Activated naive CD8-positive, alpha-beta T cell treated with anti-CD3 and anti-CD28 coated beads, Interleukin-2, amount 10 ng/mL, durations not matched to agents 7 days and 5 days (primary cell): ENCODE measurements at places on chromosomes 11 and 22. TPM values are rescaled to one million over a fixed set of nuclear protein-coding genes. Genes with fewer than 3 reads are reported as not detected.
A peak's percentile ranks its signal among the peaks of the same experiment; 100 is the strongest.

DNA sequence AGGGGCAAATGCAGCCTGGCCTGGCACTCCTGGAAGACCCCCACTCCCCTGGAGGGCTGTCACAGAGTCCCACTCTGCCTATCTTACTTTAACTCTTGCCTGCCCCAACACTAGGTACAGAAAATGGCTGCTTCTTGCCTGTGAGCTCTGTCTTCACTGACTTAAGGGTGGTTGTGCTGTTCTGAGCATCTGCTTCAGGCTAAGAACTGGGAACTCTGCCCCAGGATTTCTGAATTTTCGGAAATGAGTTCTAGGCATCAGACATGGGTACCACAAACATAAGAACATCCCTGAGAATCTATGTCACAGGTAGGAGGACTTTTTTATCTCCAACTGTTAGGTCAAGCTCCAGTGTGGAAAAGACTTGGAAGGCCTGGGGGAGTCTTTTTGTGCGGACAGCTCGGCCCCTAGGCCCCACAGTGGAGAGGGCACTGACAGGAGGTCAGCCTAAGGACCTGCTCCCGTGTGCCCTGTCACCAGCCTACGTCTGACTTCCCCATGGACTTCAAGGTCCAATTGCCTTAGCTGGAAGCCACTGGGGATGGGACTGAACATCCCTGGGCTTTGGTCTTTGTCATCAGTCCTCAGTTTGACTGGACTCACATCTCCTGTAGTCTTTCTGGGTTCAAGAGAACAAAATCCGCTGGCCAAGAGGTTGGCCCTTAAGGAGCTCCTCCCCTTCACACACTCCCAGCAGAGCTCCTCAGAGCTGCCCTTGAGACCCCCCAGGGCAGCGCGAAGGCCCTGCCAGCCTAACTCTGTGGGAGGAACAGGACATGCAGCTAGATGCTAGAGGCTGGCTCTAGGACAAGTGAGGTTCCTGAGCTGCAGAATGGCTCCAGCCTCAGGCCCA lies 31.9 kb downstream of the PPP2R1B start:
- H3K36me3 ChIP-seq: peaks cover 3% of the 10 kb centered on the region
- H3K4me3 ChIP-seq: no peak overlapping the region

DNA sequence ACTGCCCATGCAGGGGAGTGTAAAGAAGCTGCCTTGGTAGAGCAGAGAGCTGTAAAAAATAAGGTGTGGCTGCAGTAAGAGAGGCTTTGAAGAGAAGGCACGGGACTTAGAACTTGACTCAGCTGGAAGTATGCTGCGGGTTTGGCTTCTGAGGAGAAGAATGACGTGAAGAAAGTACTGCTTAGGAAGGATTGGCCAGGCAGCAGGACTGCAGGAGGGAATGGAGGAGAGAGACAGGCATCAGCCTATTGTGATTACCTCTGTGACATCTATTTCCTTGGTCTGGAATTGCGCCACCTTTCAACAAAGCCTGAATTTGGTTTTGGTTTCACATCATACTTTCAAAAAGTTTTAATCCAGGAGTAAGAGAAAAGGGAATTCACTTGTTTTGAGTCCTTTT lies 22.5 kb downstream of the PRRG4 start:
- no peaks in the 10 kb centered on the region for H3K36me3 ChIP-seq
- H3K27ac ChIP-seq: no peak overlapping the region
- DNase-seq: no peak
- no peak overlapping the region for H3K4me3 ChIP-seq
- peaks cover 4% of the 10 kb centered on the region for H3K4me1 ChIP-seq

GRCh38 chr11:57354699-57355098 lies 16.5 kb downstream of the P2RX3 start:
- H3K4me1 ChIP-seq: peaks cover 1% of the 10 kb centered on the region
- no peaks in the 10 kb centered on the region for H3K36me3 ChIP-seq
- no peak overlapping the region for H3K27ac ChIP-seq
- H3K4me3 ChIP-seq: no peak overlapping the region
- no peak for DNase-seq
- H3K27me3 ChIP-seq: peaks cover 14% of the 10 kb centered on the region

- no peaks in the 10 kb centered on the region for H3K36me3 ChIP-seq
- H3K27ac ChIP-seq: no peak overlapping the region
- H3K27me3 ChIP-seq: peaks cover 10% of the 10 kb centered on the region
- H3K4me1 ChIP-seq: peaks cover 9% of the 10 kb centered on the region
- no peak overlapping the region for H3K4me3 ChIP-seq
- no peak for DNase-seq
Measured at GRCh38 chr22:39621826-39622225, 51.3 kb downstream of the CACNA1I start.

DNA sequence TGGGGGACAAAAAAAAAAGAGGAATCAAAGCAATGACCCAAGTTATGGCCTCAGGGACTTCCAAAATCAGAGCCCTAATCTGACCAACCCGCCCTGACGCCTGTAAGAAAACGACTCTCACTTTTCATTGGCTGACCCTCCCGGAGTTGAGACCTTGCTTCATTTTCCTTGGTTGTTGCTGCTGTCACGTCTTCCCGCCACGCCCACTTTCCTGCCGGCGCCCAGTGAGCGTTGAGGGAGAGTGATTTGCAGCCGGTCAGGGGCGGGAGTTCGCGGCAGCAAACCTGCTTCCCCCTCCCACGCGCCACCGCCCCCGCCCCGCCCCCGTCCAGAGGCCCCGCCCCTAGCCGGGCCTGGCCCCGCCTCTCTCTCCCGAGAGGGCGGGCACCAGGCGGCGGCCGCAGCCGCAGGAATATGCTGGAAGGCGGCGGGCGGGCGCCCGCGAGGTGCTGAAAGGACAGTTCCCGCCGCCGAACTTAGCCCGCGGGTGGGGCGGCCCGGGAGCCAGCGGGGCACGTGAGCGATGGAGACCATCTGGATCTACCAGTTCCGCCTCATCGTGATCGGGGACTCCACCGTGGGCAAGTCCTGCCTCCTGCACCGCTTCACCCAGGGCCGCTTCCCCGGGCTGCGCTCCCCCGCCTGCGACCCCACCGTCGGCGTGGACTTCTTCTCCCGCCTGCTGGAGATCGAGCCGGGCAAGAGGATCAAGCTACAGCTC lies at the start of gene RAB39A:
TSS of gene RAB39A (plus strand) at position 403 of the 721 bp plus-strand sequence. CDS start at position 524, 121 bp downstream.
- H3K27me3 ChIP-seq: peaks cover 31% of the 10 kb centered on the region
- DNase-seq: peak; percentile 81
- peak within 1 kb of the TSS; percentile 77 for H3K4me3 ChIP-seq
- peaks cover 1% of the 10 kb centered on the region for H3K4me1 ChIP-seq

The BIK gene
- total RNA-seq: 1.8 TPM

DNA sequence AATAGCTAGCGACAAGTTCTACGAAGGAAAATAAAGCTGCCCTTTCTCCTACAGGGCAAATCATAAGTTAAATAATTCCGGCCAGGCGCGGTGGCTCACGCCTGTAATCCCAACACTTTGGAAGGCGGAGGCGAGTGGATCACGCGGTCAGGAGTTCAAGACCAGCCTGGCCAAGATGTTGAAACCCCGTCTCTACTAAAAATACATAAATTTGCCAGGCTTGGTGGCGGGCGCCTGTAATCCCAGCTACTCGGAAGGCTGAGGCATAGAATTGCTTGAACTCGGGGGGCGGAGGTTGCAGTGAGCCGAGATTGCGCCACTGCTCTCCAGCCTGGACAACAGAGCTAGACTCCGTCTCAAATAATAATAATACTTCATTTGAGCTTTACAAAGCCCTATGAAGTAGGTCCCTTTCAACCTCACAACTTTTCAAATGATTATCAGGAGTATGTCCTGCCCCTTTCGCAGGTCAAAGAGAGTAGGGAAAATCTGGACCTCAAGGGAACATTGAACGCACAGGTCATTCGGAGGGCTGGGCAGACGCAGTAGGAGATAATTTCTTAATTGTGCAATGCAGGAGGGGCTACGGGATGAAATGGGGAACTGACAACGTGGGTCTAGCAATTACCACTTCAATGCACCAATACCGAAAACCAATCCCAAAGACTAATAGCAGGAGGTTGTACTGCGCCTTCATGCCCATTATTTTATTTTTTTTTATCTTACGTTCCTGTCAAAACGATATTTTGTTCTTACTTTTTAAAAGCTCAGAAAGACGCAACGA lies 590 bp downstream of the COMMD9 start:
- peak overlapping the region; percentile 88 for H3K27ac ChIP-seq
- H3K36me3 ChIP-seq: no peaks in the 10 kb centered on the region
- DNase-seq: no peak
- peaks cover 20% of the 10 kb centered on the region for H3K4me1 ChIP-seq
- peak overlapping the region; percentile 89 for H3K4me3 ChIP-seq

GRCh38 chr22:39219071-39220039 lies 25.4 kb downstream of the PDGFB start:
- peak; percentile 7 for DNase-seq
- no peak overlapping the region for H3K27ac ChIP-seq
- no peak overlapping the region for H3K4me3 ChIP-seq
- no peaks in the 10 kb centered on the region for H3K36me3 ChIP-seq

DNA sequence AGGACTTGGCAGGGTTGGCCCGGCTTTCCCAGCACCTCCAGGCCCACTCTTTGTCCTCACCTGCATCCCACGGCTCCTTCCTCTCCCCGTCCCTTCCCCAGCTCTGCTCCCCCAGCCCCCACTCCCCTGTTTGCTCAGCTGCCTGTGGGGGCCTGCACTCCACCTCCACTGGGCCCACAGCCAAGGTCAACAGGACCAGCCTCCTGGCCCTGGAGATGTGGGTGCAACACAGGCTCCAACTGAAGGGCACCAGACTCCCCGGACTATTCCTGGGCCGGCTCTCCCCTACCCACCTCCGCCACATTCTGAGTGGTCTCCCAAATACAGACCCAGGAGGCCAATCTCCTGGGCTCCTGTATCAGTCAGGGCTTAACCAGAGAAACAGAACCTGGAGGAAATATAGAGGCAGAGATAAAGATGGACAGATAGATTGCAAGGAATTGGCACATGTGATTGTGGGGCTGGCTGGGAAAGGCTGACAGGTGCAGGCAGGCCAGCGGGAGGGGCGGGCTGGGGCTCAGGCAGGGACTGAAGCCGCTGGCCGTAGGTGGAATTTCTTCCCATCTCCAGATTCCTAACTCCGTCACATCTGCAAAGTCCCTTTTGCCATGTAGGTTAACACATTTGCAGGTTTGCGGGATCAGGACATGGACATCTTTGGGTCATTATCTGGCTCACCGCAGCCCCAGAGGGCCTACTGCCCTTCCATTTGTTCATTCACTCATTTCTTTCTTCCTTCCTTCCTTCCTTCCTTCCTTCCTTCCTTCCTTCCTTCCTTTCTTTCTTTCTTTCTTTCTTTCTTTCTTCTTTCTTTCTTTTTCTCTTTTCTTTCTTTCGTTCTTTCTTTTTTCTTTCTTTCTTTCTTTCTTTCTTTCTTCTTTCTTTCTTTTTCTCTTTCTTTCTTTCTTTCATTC lies 45.8 kb upstream of the MYH9 start:
- H3K4me3 ChIP-seq: no peak overlapping the region
- H3K36me3 ChIP-seq: no peaks in the 10 kb centered on the region
- H3K4me1 ChIP-seq: peaks cover 19% of the 10 kb centered on the region

GRCh38 chr11:36300650-36301049 lies 4.6 kb downstream of the PRR5L start:
- H3K27me3 ChIP-seq: peaks cover 24% of the 10 kb centered on the region
- H3K4me3 ChIP-seq: no peak overlapping the region
- DNase-seq: no peak
- H3K36me3 ChIP-seq: no peaks in the 10 kb centered on the region
- H3K4me1 ChIP-seq: no peaks in the 10 kb centered on the region

The MUC15 gene
- not detected for total RNA-seq

The GPR83 gene
- total RNA-seq: 0.20 TPM

DNA sequence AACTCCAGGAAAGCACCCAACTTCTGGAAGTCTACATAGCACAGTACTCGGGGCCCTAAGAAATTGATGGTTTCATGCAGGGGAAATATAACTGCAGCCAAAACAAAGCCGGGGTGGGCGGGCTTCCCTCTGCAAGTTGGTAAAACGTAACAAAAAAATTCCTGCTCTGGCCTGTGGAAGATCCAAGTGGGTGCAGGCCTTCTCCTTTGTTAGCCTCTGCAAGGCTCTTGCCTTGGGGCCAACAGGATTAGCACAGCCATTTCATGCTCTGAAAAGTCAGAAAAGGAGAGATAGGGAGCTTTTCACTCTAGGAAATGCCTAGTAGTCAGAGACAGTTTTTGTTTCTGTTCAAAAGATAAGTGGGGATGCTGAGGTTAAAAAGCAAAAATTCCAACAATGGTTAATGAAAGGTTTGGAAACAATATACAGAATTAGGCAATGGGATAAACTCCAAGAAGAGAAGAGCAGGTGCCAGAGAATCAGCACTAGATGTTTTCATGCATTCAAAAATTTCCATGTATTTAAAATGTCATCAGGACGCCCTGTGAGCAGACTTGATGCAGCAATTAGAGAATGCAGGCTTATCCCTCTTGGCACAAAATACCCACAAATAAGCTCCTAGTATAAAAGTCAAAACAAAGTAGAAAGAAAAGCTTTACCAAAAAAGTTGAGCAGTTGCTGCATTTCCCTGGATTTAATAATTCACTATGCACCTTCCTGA lies 72.3 kb upstream of the CHRM4 start:
- H3K4me1 ChIP-seq: peaks cover 8% of the 10 kb centered on the region
- no peak overlapping the region for H3K4me3 ChIP-seq
- no peak overlapping the region for H3K27ac ChIP-seq
- no peak for DNase-seq

The USP28 gene
- total RNA-seq: 43.0 TPM

- peaks cover 14% of the 10 kb centered on the region for H3K27me3 ChIP-seq
- no peak overlapping the region for H3K4me3 ChIP-seq
- H3K27ac ChIP-seq: no peak overlapping the region
- no peak for DNase-seq
Measured at GRCh38 chr11:60607483-60607882, 91.9 kb upstream of the MS4A8 start.

GRCh38 chr11:122320671-122321070 lies 204.7 kb upstream of the BLID start:
- H3K4me3 ChIP-seq: no peak overlapping the region
- no peak for DNase-seq
- no peaks in the 10 kb centered on the region for H3K36me3 ChIP-seq
- no peaks in the 10 kb centered on the region for H3K4me1 ChIP-seq

DNA sequence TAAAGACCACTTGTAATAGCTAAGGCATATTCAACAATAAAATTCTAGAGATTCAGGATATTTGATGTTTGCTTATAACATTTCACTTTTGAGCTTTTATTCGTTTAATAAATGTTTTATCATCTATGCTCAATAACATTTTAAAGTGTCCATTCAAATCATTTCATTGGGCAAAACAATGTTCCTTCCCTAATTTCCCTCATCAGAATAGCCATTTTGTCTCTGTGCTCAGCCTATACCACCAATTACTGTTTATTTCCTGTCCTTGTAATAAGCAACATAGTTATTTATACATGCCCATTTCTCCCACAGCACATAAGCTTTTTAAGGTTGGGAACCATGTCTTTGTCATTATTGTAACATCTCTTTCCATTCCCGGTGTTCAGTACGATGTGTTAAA lies 1.3 kb upstream of the SC5D start:
- DNase-seq: no peak
- H3K27me3 ChIP-seq: no peaks in the 10 kb centered on the region
- peaks cover 20% of the 10 kb centered on the region for H3K4me1 ChIP-seq

The KCNQ1OT1 gene
- total RNA-seq: 0.28 TPM

DNA sequence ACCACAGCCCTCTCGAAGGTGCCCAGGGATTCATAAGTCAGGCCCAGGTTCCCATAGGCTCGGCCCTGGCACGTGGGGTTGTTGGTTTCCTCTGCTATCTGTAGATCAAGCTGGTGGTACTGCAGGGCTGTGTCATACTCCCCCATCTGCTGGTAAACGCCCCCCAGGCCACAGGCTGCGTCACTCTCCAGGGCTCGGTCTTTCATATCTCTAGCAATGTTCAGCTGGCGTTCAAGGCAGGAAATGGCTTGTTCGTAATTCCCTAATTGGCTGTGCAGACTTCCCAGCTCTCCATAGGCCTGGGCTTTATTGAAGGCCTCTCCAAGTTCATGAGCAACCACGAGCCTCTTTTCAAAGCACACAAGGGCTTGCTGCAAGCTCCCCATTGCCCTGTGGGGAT lies 186.4 kb upstream of the PITPNB start:
- no peak overlapping the region for H3K4me3 ChIP-seq
- H3K27ac ChIP-seq: no peak overlapping the region
- DNase-seq: no peak
- no peaks in the 10 kb centered on the region for H3K4me1 ChIP-seq
- no peaks in the 10 kb centered on the region for H3K36me3 ChIP-seq
- no peaks in the 10 kb centered on the region for H3K27me3 ChIP-seq
